Esophagus squamous epithelium (tissue), 5 donors: ENCODE measurements at places on chromosomes 4 and X.

- no peaks in the 10 kb centered on the region for H3K27me3 ChIP-seq
- no peaks in the 10 kb centered on the region for H3K36me3 ChIP-seq
Measured at GRCh38 chr4:123092586-123092985, 170.2 kb upstream of the NUDT6 start.

GRCh38 chrX:43003939-43004338 lies 226.0 kb upstream of the PPP1R2C start:
- no peaks in the 10 kb centered on the region for H3K36me3 ChIP-seq
- H3K27ac ChIP-seq: no peak overlapping the region
- no peak overlapping the region for H3K4me3 ChIP-seq
- no peaks in the 10 kb centered on the region for H3K27me3 ChIP-seq
- H3K4me1 ChIP-seq: no peaks in the 10 kb centered on the region
- no peak for DNase-seq

- H3K36me3 ChIP-seq: no peaks in the 10 kb centered on the region
- H3K27ac ChIP-seq: no peak overlapping the region
- no peak overlapping the region for H3K4me3 ChIP-seq
- no peaks in the 10 kb centered on the region for H3K27me3 ChIP-seq
Measured at GRCh38 chr4:94798808-94799207, 41.1 kb downstream of the BMPR1B start.

DNA sequence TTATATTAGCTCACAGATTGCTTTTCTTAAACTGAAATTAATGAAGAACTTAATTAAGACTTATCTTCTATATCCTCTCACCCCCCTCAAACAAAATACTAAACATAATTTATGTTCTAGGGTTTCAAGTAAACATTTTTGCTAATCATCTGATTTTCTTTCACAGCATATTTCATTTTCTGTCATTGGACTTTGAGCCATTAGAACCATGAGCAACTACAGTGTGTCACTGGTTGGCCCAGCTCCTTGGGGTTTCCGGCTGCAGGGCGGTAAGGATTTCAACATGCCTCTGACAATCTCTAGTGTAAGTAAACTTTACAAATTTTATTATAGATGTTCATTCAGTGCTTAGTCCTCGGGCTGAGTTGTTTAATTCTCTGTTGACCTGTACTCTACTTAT lies 3.3 kb downstream of the PDLIM5 start:
- no peaks in the 10 kb centered on the region for H3K27me3 ChIP-seq
- H3K27ac ChIP-seq: peak overlapping the region; percentile 99
- no peak for DNase-seq
- peaks cover 82% of the 10 kb centered on the region for H3K4me1 ChIP-seq

DNA sequence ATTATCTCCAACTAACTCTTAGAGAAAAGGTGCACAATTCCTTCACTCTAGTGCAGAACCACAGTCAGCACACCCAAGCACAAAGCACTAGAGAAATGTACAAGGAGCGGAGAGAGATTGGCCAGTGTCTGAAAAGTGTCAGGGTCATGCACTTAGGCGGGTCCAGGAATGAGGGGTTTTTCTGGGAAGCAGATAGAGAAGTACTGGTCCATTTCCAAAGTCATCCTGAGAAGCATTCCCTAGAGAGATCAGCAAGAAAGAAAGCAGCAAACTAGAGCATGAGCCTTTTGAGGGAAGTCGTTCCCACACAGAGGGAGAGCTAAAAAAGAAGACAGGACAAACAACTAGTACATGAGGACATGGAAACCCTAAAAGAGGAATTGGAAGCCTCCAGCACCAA lies 168.1 kb upstream of the MAP3K15 start:
- H3K27ac ChIP-seq: no peak overlapping the region
- no peaks in the 10 kb centered on the region for H3K27me3 ChIP-seq
- H3K4me1 ChIP-seq: no peaks in the 10 kb centered on the region

- no peak overlapping the region for H3K4me3 ChIP-seq
- no peaks in the 10 kb centered on the region for H3K36me3 ChIP-seq
- H3K27me3 ChIP-seq: no peaks in the 10 kb centered on the region
- DNase-seq: no peak
- no peaks in the 10 kb centered on the region for H3K4me1 ChIP-seq
- H3K27ac ChIP-seq: no peak overlapping the region
Measured at GRCh38 chr4:100288161-100288560, 97.9 kb upstream of the DDIT4L start.

DNA sequence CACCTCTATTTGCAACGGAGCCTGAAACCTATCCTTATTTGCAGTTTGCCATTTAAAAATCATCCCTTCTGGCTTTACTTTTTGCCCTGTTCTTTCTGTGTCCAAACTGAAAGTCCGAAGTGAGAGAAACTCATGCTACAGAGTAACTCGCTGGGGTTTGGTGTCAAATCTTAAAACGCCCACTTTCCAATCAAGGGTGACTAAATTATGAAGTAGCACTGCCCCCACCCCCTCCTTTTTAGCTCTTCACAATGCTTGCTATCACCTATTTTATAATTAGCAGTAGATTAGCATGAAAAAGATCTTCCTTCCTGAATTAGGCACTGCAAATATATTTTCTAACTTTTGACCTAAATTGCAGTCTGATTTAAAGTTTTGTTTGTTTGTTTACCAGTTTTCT lies 52.5 kb downstream of the VGLL1 start:
- H3K4me3 ChIP-seq: no peak overlapping the region
- DNase-seq: no peak
- H3K36me3 ChIP-seq: no peaks in the 10 kb centered on the region
- no peak overlapping the region for H3K27ac ChIP-seq
- H3K27me3 ChIP-seq: no peaks in the 10 kb centered on the region

DNA sequence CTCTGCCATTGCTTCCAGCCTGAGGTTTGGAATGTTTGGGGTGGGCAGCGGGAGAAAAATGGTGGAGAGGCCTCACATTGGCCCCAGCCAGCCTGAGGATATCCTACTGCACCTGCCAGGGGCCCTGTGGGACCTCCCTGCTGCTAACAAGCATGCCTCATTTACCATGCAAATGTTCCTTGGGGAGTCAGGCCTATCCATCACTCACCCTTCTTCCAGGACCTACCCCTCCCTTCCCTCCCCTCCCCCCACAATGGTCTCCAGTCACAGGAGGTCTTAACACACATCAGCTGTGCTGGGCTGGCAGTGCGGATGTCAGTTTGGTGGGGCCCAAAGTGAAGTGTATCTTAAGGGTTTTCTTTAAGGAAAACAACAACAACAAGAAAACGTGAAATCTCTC lies 139.2 kb downstream of the SHOX start:
- DNase-seq: no peak
- H3K36me3 ChIP-seq: no peaks in the 10 kb centered on the region
- no peak overlapping the region for H3K27ac ChIP-seq
- no peaks in the 10 kb centered on the region for H3K4me1 ChIP-seq

DNA sequence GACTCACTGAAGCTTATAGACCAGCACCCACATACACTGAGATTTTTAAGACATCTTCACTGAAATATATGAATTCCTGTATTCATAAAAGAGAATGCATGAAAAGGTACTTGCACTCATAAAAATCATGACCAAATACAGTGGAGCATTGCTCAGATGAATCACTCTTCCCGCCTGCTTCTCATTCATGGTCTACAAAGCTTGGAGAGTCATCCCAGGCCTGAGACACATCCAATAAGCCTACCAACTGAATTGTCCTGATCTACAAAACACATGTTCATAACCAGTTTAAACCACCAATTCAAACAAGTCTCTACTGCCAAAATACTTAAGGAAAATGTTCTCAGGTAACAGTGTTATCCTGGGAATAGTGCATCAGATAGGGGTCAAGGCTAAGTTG lies 38.1 kb downstream of the PROM1 start:
- DNase-seq: no peak
- H3K27ac ChIP-seq: no peak overlapping the region
- H3K4me3 ChIP-seq: no peak overlapping the region
- H3K36me3 ChIP-seq: no peaks in the 10 kb centered on the region

DNA sequence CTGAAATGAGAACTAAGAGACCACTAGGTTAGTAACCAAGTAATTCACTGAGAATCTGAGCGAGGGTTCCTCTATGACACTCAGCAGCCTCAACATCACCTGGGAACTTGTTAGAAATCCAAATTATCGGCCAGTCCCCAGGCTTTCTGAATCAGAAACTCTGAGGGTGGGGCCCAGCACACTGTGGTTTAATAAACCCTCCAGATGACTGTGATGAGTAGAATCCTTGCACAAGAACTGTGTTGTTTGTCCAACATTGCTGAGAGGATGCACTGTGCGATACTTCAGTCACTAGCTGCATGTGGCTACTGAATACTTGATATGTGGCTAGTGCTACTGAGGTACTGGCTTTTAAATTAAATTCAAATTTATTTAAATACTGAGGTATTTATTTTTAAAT lies 243.9 kb downstream of the MAML3 start:
- no peaks in the 10 kb centered on the region for H3K36me3 ChIP-seq
- DNase-seq: no peak
- H3K4me1 ChIP-seq: peaks cover 41% of the 10 kb centered on the region
- no peak overlapping the region for H3K27ac ChIP-seq

- H3K27ac ChIP-seq: peak overlapping the region; percentile 9
- no peak overlapping the region for H3K4me3 ChIP-seq
- no peak for DNase-seq
- H3K27me3 ChIP-seq: no peaks in the 10 kb centered on the region
- no peaks in the 10 kb centered on the region for H3K36me3 ChIP-seq
- peaks cover 7% of the 10 kb centered on the region for H3K4me1 ChIP-seq
Measured at GRCh38 chr4:105092356-105092755, 54.3 kb upstream of the TET2 start.

DNA sequence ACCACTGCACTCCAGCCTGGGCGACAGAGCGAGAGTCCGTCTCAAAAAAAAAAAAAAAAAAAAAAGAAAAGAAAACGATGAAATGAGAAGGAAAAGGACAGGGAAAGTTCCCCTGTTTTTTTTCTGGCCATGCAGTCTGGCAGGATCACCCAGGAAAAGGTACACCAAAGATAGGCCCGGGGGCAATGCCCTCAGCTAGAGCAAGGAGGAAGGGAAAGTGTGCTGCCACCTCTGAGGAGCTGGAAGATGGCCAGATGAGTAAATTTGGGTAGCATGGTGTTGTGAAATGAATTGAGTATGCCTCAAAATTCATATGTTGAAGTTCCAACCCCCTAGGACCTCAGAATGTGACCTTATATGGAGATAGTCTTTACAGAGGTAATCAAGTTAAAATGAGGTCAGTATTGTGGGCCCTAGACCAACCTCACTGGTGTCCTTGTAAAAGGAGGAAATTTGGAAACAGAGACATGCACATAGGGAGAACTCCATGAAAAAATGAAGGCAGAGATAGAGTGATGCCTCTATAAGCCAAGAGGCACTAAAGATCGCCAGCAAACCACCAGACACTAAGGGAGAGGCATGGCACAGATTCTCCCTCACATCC lies 28.9 kb downstream of the MAOB start:
- H3K36me3 ChIP-seq: no peaks in the 10 kb centered on the region
- no peak overlapping the region for H3K4me3 ChIP-seq
- no peaks in the 10 kb centered on the region for H3K4me1 ChIP-seq
- DNase-seq: no peak
- no peaks in the 10 kb centered on the region for H3K27me3 ChIP-seq
- no peak overlapping the region for H3K27ac ChIP-seq

GRCh38 chrX:119505945-119506344 lies 37.7 kb downstream of the SLC25A5 start:
- H3K27me3 ChIP-seq: no peaks in the 10 kb centered on the region
- H3K27ac ChIP-seq: no peak overlapping the region
- no peak for DNase-seq
- H3K4me1 ChIP-seq: peaks cover 12% of the 10 kb centered on the region

DNA sequence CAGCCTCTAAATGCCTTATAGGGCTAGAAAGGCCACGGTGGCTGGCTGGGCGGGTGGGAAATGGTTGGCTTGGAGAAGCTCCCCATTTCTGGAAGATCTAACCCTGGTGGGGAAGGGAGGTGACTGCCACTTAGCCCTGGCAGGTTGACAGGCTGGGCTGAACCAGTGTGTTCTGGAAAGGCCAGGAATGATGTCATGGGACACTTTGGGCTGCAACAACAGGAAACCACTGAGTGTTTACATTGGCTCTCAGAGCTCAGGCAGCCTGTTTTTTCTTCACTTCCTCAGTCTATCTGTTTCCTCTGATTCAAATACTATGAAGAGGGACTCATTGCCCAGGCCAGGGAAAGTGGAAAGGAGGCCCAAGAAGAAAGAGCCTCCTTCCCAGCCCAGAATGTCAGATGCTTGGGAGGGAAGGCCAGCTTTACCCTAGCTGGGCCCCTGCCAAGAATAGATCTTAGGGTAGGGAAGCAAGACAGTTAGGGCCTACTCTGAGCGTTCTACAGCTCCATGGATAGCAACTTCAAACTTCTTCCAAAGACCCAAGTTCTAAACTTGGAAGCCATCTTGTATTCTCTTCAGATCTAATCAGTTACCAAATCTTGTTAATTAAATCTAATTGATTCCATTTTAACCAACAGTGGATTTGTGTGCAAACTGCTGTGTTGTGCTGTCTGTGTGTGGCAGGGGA lies 65.8 kb upstream of the MSN start:
- no peaks in the 10 kb centered on the region for H3K36me3 ChIP-seq
- H3K27me3 ChIP-seq: no peaks in the 10 kb centered on the region
- H3K4me1 ChIP-seq: no peaks in the 10 kb centered on the region
- H3K4me3 ChIP-seq: no peak overlapping the region
- H3K27ac ChIP-seq: peak overlapping the region; percentile 56

DNA sequence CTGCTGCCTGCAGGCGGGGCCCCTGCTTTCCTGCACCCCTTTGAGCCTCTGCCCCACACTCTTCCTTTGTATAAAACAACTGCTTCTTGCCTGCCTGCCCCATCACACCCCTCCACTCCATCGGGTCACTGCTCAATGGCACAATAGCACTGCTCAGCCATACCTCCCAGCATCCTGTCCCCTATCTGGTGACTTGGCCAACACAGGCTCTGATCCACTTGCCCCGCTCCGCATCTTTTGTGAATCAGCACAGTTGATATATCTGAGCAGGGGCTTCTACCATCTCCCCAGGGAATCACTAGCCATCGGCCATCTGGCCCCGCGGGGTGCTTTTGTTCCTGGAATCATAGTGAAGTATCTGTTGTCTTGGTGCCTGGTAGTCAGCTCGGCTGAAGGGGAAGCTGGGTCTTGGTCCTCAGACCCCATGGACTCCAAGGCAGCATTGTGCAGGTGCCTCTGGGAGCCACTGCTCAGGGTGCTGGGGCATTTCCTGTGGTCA lies 45.3 kb downstream of the MAP7D3 start:
- H3K36me3 ChIP-seq: no peaks in the 10 kb centered on the region
- H3K27ac ChIP-seq: peak overlapping the region; percentile 74

- no peak for DNase-seq
- no peaks in the 10 kb centered on the region for H3K4me1 ChIP-seq
- H3K4me3 ChIP-seq: no peak overlapping the region
- no peak overlapping the region for H3K27ac ChIP-seq
- no peaks in the 10 kb centered on the region for H3K36me3 ChIP-seq
Measured at GRCh38 chrX:11600578-11600977, 65.1 kb downstream of the ARHGAP6 start.

- no peak overlapping the region for H3K27ac ChIP-seq
- no peak overlapping the region for H3K4me3 ChIP-seq
- H3K36me3 ChIP-seq: peaks cover 54% of the 10 kb centered on the region
- no peaks in the 10 kb centered on the region for H3K27me3 ChIP-seq
Measured at GRCh38 chrX:41350150-41350975, 16.4 kb downstream of the DDX3X start.

DNA sequence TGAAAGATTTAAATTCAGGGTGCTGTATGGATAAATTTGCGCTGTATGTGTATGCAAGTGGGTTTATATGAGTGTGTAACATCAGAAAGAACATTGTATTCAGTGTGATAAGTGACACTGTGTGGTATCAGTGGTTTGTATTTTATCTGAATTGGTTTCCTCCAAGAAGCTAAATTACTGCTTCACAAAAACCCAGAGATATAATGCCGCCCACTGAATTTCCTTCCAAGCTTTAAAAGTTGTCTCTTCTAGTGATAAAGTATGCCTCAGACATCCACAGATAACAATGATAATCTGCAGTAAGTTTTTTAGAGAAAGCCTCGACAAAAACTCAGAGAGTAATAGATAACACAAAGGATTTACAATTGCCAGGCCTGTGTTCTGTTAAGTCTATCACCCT lies 710.6 kb upstream of the HS3ST1 start:
- no peak overlapping the region for H3K27ac ChIP-seq
- H3K4me3 ChIP-seq: no peak overlapping the region
